Kidney (tissue), 22 donors: ENCODE measurements at places on chromosomes 11 and 22. TPM values are rescaled to one million over a fixed set of nuclear protein-coding genes. Genes with fewer than 3 reads are reported as not detected.

GRCh38 chr11:96736601-96737000 is 346.8 kb downstream of the JRKL start:
- H3K27ac ChIP-seq: no peak overlapping the region
- no peaks in the 10 kb centered on the region for H3K4me1 ChIP-seq
- no peak for DNase-seq
- H3K4me3 ChIP-seq: no peak overlapping the region
- no peaks in the 10 kb centered on the region for H3K36me3 ChIP-seq
- H3K27me3 ChIP-seq: no peaks in the 10 kb centered on the region

DNA sequence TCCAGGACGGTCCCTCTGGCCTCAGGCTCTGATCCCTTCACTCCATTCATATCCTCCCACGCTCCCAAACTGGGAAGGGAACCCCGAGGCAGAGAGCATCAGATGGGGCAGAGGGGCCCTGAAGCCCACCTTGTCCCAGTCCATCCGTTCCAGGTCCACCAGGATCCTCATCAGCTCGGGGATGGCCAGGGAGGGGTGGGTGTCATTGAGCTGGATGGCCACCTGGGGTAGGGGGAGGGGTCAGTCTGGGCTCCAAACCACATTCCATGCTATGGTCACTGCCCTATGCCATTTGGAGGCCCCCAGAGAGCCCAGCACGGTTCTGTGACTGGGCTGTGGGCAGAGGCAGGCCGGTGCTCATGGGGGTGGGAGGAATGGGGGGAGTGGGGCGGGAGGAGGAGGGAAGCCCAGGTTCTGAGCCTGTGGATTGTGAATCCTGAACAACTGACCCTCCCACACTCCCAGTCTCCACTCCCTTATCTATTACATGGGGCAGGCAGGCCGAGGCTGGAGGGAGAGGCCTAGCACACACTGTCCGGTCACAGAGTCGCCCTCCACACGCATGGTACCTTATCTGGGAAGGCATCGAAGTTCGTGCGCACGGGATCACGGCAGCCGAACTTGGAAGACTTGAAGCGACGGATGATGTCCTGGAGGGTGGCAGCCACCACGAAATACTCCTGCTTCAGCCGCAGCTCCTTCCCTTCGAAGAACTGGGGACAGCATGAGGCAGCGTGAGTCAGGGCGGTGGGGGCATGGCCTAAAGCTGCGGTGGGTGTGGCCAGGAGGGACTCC is 5.5 kb downstream of the PYGM start:
- H3K36me3 ChIP-seq: no peaks in the 10 kb centered on the region
- H3K27ac ChIP-seq: no peak overlapping the region
- peaks cover 2% of the 10 kb centered on the region for H3K4me1 ChIP-seq
- no peak overlapping the region for H3K4me3 ChIP-seq
- H3K27me3 ChIP-seq: no peaks in the 10 kb centered on the region

DNA sequence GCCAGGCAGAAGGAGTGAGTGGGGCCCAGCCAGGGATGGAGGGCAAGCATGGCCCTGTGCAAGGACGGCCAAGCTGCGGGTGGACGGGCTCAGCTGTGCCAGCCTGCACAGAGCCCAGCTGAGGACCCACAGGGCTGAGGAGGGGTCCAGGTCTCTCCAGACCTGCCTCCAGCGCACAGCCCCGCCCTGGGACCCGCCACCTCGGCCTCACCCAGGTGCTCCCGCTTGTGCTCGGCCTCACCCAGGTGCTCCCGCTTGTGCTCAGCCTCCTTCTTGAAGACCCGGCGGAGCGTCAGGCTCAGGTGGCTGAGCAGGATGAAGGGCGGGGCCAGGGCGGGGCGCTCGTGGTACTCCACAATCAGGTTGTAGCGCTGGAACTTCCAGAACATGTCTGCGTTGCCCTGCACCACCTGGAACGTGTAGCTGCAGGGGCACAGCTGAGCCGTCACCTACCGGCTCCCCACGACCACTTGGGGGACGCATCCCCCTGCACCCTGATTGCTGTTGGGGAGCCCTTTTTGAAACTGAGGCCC is 6.4 kb downstream of the TSSC4 start:
- H3K27me3 ChIP-seq: no peaks in the 10 kb centered on the region
- no peak for DNase-seq
- no peaks in the 10 kb centered on the region for H3K36me3 ChIP-seq
- no peaks in the 10 kb centered on the region for H3K4me1 ChIP-seq
- no peak overlapping the region for H3K27ac ChIP-seq

GRCh38 chr22:23547818-23548500 is 32.1 kb downstream of the IGLL1 start:
- no peak overlapping the region for H3K27ac ChIP-seq
- H3K27me3 ChIP-seq: no peaks in the 10 kb centered on the region
- no peak for DNase-seq
- no peaks in the 10 kb centered on the region for H3K4me1 ChIP-seq
- H3K36me3 ChIP-seq: no peaks in the 10 kb centered on the region

- H3K27ac ChIP-seq: no peak overlapping the region
- no peak overlapping the region for H3K4me3 ChIP-seq
- H3K4me1 ChIP-seq: no peaks in the 10 kb centered on the region
- no peaks in the 10 kb centered on the region for H3K27me3 ChIP-seq
- H3K36me3 ChIP-seq: no peaks in the 10 kb centered on the region
Observed at GRCh38 chr11:2736577-2737225, 36.9 kb upstream of the KCNQ1OT1 start.

DNA sequence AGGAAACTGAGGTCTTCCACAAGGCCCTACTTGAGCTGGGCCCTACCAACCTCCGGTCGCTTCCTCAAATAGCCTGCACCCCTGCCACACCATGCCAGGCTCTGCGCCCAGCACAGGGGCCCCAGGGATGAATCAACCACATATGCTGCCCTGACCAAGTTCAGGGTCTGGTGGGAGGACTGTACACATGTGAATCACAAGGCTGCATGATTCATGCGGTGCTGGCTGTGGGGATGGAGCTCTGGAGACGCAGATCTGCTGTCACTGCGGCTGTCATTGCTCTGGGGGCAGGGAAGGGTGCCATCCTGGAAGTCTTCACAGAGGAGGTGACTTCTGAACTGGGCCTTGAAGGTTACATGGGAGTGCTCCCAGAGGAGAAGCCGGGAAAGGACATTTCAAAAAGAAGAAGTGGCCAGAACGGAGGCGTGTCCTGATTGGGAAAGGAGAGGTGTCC is 21.5 kb downstream of the CYTH4 start:
- no peak overlapping the region for H3K4me3 ChIP-seq
- H3K4me1 ChIP-seq: no peaks in the 10 kb centered on the region
- no peaks in the 10 kb centered on the region for H3K36me3 ChIP-seq

ENTHD1 gene
- total RNA-seq: not detected

OLFML1 gene
- 7.6 TPM for total RNA-seq

MS4A12 gene
- not detected for total RNA-seq
